Astrocyte (in vitro differentiated cells and primary cell): ENCODE measurements at places on chromosomes 2 and 18.

GRCh38 chr2:241741016-241741415 is 6.6 kb downstream of the D2HGDH start:
- no peak for DNase-seq

DNA sequence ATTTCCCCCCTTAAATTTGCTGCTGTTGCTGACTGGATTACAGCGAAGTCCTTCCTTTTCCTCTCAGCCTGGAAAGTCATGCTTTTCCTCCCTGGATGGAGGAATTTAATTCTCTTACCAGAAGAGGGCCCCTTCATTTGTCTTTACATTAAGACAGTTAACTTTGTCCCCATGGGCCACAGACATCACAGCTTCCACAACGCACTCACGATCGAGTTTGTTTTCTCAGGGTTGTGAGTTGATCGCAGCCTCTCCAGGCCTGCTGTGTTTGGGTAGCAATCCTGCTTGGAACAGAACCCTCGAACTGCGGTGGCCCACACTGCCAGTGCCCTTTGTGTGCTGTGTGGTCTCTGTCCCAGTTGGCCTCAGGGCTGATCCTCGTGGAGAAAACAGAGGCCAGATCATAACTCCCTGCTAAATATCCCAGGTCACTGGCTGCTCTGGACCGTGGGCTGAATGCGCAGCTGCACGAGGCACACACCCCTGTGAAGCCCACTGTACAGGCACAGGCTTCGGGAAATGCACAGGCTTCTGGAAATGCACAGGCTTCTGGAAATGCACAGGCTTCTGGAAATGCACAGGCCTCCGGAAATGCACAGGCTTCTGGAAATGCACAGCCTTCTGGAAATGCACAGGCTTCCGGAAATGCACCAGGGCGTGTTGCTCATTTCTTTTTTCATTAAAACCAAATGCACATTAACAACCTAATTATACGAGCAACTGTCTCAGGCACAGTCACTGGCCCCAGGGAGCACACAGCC is 2.2 kb upstream of the PDIA6 start:
- no peak for DNase-seq

DNA sequence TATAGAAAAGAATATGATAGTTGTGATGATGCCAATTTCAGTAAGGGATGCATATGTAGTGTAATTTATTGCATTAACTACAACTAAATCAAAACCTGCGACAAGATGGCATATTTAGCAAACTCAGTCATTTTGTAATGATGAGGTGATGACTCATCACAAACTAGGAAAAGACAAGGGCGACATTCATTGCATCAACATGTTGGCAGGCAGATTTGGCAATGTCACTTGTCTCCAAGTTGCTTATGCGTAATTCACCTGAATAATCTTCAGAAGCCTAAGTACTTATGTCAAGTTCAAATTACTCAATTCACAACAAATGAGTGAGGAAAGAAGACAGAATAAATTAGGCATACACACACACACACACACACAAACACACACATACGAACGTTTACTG is 273.2 kb upstream of the RGPD4 start:
- peak; percentile 25 for DNase-seq

GRCh38 chr18:2360861-2361260 is 210.4 kb downstream of the METTL4 start:
- no peak for DNase-seq

GRCh38 chr2:42036413-42036812 is 11.4 kb upstream of the PKDCC start:
- no peak for DNase-seq

DNA sequence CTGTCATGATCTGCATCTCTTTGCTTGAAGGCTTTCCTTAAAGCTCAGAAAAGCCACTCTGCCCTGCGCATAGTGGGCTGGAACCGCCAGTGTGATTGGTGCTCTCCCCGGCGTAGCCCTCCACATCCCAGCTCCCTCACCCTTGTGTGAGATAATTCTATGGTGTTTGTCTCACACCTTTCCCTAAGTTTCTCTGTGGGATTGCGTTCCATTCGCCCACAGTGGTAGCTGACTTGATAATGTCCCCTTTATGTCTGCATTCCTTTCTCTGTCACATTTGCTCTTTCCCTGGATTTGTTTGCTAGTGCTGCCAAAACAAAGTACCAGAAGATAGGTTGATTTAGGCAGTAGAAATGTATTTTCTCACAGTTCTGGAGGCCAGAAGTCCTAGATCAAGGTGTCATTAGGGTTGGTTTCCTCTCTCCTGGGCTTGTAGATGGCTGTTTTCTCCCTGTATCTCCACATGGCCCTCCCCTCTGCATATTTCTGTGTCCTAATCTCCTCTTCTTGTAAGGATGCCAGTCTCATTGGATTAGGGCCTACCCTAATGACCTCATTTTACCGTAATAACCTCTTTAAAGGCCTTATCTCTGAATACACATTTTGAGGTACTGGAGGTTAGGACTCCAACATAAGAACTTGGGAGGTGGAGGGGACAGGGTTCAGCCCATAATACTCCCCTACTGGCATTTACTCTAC is 7.4 kb upstream of the TMEM87B start:
- DNase-seq = no peak

- peak; percentile 80 for DNase-seq
Measured at GRCh38 chr2:17791121-17791816, 25.0 kb upstream of the MSGN1 start.

- peak; percentile 72 for DNase-seq
Measured at GRCh38 chr2:99644419-99644787, 154.6 kb upstream of the REV1 start.

- no peak for DNase-seq
Measured at GRCh38 chr2:26687801-26688200, 4.7 kb upstream of the KCNK3 start.

GRCh38 chr18:3218819-3219218 is 949 bp downstream of the MYOM1 start:
- no peak for DNase-seq

GRCh38 chr2:45121236-45121927 is 112.1 kb upstream of the SIX2 start:
- no peak for DNase-seq

DNA sequence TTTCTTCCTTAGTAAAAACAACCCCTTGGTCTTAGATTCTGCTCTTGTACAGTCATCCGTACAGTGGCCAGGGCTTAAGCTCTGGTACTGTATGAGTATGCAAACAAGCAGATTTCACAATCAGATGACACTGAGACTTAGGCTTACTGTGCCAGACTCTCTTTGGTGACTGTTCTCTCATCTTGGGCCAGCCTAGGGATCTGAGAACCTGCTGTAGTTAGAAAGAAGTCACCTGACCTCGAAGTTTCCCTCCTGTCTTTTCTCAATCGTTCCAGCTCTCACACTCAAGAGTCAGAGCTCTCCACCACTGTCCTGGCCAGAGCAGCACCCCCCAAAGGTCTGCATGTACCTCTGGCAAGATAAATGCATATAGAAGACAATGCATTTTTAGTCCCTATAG is 63.2 kb downstream of the ZEB2 start:
- peak; percentile 88 for DNase-seq

DNA sequence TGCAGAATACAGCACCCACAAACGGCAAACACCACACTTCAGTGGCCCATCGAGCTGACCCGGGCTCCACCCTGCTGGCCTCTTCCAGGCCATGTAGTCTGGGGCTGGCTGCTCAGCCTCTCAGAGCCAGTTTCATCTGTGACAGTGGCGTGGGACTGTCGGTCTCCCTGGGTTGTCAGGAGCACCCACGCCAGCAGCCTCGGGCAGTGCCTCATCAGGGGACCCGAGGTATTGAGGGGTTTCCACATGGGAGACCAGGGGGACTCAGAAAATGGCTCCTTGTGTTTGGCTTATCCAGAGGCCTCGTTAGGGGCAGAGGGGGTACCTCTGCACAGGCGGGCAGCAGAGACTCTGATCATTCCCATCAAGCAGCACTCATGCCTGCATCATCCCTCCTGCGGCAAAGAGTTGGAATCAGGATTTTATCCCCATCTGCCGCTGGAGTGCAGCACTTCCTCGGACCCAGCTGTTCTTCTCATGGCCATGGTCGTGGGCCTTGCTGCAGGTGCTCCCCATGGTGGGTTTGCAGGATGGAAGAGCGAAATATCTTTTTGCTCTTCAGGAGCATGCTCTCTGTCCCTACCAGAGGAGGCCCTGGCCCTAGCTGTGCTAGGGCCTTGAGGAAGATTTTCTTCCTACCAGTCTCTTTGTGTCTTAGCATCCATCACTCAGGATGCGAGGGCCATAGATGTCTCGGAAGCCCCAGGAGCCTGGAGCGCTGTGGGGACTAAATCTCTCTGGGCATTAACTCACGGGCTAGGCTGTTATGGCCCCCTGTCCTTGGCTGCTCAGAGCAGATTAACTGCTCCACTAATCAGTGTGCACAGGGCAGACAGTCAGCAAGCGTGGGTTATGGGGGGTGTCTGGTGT is 100.8 kb downstream of the CLIP4 start:
- DNase-seq = no peak

DNA sequence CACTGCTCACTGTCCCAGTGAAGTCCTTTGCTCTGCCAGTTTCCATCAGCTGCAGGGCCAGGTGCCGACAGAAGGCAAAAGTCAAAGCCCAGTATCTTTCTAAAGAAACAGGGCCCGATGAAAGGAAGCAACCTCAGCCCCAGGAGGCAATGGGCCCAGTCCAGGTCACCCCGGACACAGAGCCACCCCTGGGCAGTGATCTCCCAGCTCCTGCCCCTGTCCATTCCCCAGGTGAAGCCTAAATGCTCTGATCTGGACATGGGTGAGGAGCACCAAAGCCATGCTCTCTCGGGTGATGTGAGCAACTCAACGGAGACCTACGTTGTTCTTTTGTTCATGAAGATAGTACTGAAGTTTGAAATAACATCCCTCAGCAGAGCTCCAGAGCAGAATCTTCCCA is 61.6 kb downstream of the HDAC4 start:
- DNase-seq = no peak

DNA sequence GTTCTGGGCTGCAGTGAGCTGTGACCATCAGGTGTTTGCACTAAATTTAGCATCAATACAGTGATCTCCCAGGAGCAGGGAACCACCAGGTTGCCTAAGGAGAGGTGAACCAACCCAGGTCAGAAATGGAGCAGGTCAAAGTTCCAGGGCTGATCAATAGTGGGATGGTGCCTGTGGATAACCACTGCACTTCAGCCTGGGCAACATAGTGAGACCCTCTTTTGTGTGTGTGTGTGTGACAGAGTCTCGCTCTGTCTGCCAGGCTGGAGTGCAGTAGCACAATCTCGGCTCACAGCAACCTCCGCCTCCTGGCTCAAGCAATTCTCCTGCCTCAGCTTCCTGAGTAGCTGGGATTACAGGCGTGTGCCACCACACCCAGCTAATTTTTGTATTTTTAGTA is 163.7 kb upstream of the SERTAD2 start:
- DNase-seq = no peak

DNA sequence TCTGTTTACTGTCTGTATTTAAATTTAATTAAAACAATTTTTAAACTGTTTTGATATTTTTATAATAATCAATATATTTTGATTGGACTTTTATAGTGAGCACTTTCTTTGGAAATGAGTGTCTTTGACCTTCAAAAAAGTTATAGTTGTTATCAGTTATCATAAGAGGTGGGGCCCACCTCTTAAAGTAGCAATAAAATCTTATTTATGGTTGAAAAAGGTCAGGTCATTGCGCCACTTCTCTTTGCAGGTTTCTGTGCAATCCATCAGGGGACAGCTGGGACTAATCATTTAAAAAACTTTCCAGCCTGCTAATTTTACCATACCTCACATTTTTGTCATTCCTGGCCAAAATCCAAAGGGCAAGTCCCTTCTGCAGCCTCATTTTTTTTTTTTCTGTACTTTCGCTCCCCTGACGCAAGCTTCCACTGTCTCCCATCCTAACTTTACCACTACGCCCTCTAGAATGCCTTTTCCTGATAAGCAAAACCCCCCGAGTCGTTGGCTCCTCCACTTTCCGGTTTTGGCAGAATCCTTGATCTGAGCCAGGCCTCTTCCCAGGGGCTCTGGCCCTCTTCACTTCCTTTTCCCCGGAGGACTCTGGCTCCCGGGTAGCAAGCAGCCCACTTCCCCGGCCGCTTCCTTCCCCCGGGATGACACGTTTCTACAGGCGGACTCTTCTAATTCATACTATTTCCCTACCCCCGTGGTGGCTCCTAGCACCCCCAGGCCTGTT is 1.1 kb upstream of the SEH1L start:
- peak; percentile 88 for DNase-seq

- DNase-seq = no peak
Measured at GRCh38 chr2:67671464-67672450, 274.6 kb downstream of the ETAA1 start.

DNA sequence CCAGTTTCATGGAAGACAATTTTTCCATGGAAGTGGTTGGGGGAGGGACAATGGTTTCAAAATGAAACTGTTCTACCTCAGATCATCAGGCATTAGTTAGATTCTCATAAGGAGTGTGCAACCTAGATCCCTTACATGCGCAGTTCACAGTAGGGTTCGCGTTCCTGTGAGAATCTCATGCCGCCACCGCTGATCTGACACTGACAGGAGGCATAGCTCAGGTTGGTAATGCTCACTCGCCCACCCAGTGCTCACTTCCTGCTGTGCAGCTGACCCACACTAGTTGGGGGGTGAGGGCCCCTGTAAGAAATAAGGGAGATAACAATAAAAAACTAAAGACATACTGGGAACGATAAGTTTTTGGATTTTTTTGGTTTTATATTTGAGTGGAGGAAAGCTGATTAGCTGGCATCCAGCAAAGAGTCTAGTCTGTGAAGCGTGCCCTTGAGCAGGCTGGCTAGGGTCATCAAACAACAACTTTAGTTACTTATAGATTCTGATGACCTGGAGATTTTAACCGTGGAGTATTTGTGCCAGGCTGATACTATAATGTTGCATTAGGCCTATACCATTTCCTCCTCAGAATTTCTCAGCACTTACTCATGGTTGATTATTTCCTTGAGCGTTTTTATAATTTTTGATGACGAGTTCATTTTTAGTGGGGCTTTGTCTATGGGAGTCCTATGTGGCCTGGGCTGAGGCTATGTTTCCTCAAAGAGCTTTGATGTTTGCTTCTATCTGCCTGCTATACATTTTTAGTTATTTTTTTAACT is 6.3 kb upstream of the MCFD2 start:
- no peak for DNase-seq

DNA sequence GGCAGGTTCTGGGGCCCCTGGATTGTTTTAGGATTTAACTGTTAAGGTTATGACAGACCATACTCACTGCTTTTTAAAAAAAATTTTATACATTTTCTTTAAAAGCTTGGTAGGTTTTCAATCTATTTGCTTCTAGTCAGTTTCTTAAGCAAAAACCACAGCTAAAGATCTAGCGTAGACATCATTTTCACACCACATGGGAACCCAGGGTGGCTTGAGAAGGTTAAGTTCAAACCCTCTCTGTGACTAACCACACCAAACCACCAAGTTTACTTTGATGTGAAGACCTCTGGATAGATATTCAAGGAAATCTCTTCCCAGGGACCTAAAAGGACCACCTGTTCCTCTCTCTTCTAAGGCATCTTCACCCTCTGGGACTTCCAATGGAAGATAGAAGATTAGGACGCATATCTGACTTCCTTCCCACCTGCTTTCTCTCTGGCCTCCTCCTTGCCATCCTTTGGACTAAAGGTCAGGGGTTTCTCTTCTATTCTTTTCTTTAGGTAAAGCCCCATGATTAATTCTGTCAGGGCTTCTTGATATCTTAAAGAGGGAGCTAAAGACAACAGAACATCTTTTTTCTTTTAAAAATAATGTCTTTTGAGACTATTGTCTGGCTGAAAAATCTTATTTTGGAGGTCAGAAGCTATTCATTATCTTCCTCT is 32.3 kb downstream of the FOSL2 start:
- no peak for DNase-seq

- DNase-seq = no peak
Measured at GRCh38 chr18:340044-340443, 72.2 kb upstream of the THOC1 start.
